ENCODE measurements at places on chromosomes 16 and 17. TPM values are rescaled to one million over a fixed set of nuclear protein-coding genes. Genes with fewer than 3 reads are reported as not detected.

- no peak overlapping the region for H3K27ac ChIP-seq
- DNase-seq, result no peak
- H3K27me3 ChIP-seq, result no peaks in the 10 kb centered on the region
- H3K4me1 ChIP-seq, result no peaks in the 10 kb centered on the region
These were observed 16.7 kb downstream of the KCNJ16 start for GRCh38 chr17:70091696-70092095.

DNA sequence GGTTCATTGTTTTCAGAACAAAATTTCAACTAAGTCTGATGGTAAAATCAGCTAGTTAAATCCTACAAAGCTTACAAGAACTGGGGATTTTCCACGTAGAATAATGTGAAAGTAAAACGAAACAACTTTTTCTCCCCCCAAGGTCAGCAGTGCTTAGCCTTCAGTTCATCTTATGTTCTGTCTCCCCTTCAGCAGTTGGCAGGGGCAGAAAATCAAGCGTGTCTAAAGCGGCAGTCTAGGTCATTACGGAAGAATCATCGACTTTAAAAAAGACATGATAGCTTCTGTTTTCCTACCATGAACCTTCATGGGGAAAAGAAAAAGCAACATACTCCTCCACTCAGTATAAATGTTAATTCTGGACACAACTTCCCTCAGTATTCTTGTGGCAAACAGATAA is 50.7 kb downstream of the GNA13 start:
- DNase-seq, result no peak
- no peaks in the 10 kb centered on the region for H3K27me3 ChIP-seq
- no peak overlapping the region for H3K4me3 ChIP-seq

DNA sequence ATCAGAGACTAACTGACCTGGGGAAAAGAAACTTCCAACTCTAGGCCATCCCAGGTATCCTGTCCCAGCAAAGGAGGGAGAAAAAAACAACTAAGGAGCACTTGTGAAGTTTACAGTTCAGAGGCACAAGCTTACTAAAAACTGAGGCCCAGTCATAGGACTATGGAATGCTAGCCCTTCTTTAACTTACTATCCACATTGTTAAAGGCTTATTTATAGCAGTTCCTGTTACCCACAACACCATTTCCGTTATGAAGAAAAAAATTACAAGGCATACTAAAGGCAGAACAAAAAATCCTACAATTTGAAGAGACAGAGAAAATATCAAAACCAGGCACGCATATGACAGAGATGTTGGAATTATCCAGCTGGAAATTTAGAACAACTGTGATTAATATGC is 159.1 kb downstream of the CDH11 start:
- no peak overlapping the region for H3K27ac ChIP-seq
- H3K36me3 ChIP-seq, result no peaks in the 10 kb centered on the region
- H3K27me3 ChIP-seq, result no peaks in the 10 kb centered on the region
- DNase-seq, result no peak
- no peak overlapping the region for H3K4me3 ChIP-seq
- H3K4me1 ChIP-seq, result no peaks in the 10 kb centered on the region

TBC1D26 gene
- total RNA-seq, result not detected

DNA sequence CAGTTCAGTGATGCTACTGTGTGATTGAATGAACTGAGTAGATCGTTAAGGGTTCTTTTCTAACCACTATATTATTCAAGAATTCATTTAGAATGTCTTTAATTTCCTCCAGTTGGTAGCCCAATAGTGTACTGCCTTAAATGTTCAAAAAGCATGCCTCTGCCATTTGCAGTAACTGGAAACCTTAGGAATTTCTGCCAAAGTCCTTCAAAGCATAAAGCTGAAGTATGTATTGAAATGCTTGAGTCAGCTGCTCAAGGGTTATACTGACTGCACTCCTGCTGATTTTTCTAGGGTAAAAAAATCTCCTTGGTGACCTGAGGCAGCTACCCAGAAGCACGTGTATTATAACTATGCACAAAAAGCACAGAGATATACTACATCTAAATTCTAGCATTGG is 56.5 kb downstream of the SNTB2 start:
- no peaks in the 10 kb centered on the region for H3K27me3 ChIP-seq
- H3K4me3 ChIP-seq, result no peak overlapping the region
- H3K27ac ChIP-seq, result no peak overlapping the region
- no peaks in the 10 kb centered on the region for H3K4me1 ChIP-seq

DNA sequence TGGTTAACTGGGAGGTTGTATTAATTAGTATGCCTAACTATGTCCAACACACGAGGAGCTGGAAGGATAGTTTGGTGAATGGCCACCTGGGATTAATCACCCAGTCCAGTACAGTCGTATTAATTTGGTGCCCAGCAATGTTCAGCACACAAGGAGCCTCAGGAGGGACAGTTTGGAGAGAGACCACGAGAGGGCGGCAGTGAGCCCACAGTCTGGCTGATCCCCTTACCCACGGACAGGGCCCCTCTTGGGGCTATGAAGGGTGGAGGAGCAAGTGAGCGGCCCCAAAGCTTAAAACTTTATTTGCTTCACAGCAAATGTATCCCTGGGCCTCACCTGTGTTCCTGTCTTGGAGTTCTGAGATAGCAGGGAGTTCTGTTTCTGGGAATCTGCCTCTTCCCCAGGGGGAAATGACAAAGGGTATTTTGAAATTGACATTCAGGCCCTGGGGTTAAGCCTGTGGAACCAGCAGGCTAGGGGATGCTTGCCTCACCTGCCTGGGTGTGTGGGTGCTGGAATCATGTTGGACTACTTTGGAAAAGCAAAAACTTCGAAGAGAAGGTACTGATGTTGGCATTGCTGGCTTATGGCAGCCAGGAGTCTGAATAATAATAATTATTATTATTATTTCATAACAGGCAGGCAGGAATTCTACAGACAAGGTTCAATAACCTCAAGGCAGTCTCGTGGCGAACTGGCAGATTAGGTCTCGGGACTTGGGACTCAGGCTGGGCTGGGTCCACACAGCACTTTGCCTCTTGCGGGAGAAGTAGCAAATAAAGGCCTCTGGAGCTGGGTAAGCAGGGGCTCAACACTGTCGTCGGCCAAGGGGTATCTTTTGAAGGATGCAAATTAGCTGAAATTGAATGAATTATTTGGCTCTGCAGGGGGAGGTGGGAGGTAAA is 227.6 kb upstream of the ASIC2 start:
- no peak for DNase-seq
- no peak overlapping the region for H3K4me3 ChIP-seq
- no peaks in the 10 kb centered on the region for H3K36me3 ChIP-seq
- peaks cover 22% of the 10 kb centered on the region for H3K27me3 ChIP-seq

NPIPA5 gene
- 6.5 TPM for total RNA-seq

HELZ gene
- 115 TPM for total RNA-seq

- H3K27ac ChIP-seq, result no peak overlapping the region
- peaks cover 7% of the 10 kb centered on the region for H3K36me3 ChIP-seq
- no peaks in the 10 kb centered on the region for H3K27me3 ChIP-seq
- peaks cover 14% of the 10 kb centered on the region for H3K4me1 ChIP-seq
- no peak for DNase-seq
- H3K4me3 ChIP-seq, result no peak overlapping the region
These were observed 25.8 kb downstream of the USP10 start for GRCh38 chr16:84725481-84726078.

- H3K4me1 ChIP-seq, result peaks cover 5% of the 10 kb centered on the region
- no peak for DNase-seq
- H3K4me3 ChIP-seq, result no peak overlapping the region
- peaks cover 36% of the 10 kb centered on the region for H3K27me3 ChIP-seq
These were observed 98.9 kb downstream of the ZNF423 start for GRCh38 chr16:49756775-49757558.

DNA sequence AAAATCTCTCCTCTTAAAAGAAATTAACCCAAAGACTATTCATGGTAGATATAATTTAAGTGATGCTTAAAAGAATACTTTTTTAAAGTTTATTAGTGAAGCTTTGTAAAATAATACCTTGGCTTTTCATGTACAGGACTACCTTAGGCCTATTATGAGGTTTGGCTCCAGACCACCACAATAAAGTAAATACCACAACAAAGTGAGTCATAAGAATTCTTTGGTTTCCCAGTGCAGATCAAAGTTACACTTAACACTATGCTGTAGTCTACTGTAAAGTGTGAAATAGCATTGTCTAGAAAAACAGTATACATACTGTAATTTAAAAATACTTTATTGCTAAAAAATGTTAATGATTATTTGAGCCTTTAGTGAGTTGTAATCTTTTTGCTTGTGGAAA is 31.7 kb downstream of the CLTC start:
- H3K27ac ChIP-seq, result no peak overlapping the region
- H3K4me3 ChIP-seq, result no peak overlapping the region
- no peaks in the 10 kb centered on the region for H3K27me3 ChIP-seq
- no peak for DNase-seq

TBC1D28 gene
- total RNA-seq, result 0.39 TPM

CNOT1 gene
- 238 TPM for total RNA-seq

GRCh38 chr17:50631195-50631907 is 3.3 kb upstream of the ABCC3 start:
- H3K27ac ChIP-seq, result no peak overlapping the region
- H3K4me1 ChIP-seq, result peaks cover 10% of the 10 kb centered on the region
- no peaks in the 10 kb centered on the region for H3K36me3 ChIP-seq
- peaks cover 91% of the 10 kb centered on the region for H3K27me3 ChIP-seq

CLDN9 gene
- not detected for total RNA-seq

- H3K4me3 ChIP-seq, result no peak overlapping the region
- H3K27ac ChIP-seq, result no peak overlapping the region
- H3K36me3 ChIP-seq, result no peaks in the 10 kb centered on the region
These were observed 16.6 kb upstream of the CBX8 start for GRCh38 chr17:79813297-79814126.

- DNase-seq, result no peak
- H3K36me3 ChIP-seq, result no peaks in the 10 kb centered on the region
- peaks cover 49% of the 10 kb centered on the region for H3K27me3 ChIP-seq
- H3K4me3 ChIP-seq, result no peak overlapping the region
These were observed 104.0 kb upstream of the CDH5 start for GRCh38 chr16:66262253-66263167.

ITGB4 gene
- 1.5 TPM for total RNA-seq

DNA sequence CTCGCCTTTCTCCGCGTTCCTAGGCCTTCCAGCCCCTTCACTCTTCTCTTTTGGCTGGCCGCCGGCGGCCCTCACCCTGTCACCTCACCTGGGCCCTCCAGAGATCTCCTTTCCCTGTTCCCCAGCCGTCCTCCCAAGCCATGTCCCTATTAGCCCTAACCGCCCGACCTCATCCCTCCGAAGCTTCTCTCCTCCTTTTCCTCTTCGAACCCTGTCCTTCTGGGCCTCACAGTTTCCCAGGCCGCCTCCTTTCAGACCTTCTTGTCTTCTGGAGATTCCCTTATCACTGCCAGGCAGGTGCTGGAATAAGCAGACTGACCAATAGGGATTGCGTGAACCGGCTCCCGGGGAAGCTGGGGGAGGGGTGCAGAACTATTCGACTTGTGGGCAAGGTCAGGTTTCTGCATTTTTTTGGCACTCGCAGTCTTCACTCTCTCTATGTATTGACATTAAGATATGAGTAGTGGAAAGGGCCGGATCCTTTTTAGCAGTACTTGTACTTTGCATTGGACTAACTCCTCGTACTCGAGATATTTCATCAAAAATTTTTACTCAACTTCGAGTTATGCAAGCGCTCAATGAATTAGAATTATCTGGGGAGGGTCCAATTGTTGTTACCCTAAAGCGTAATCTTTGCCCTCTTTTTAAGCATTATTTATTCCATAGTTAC is 690 bp downstream of the RHOT1 start:
- H3K36me3 ChIP-seq, result no peaks in the 10 kb centered on the region
- H3K4me3 ChIP-seq, result peak overlapping the region; percentile 64
- H3K27ac ChIP-seq, result no peak overlapping the region
- no peak for DNase-seq
- peaks cover 12% of the 10 kb centered on the region for H3K4me1 ChIP-seq
- H3K27me3 ChIP-seq, result no peaks in the 10 kb centered on the region

GRCh38 chr16:85454171-85454872 is 158.8 kb upstream of the GSE1 start:
- no peak for DNase-seq
- no peaks in the 10 kb centered on the region for H3K36me3 ChIP-seq
- no peak overlapping the region for H3K27ac ChIP-seq
- H3K27me3 ChIP-seq, result no peaks in the 10 kb centered on the region

PITPNC1 gene
- 82.6 TPM for total RNA-seq

DNA sequence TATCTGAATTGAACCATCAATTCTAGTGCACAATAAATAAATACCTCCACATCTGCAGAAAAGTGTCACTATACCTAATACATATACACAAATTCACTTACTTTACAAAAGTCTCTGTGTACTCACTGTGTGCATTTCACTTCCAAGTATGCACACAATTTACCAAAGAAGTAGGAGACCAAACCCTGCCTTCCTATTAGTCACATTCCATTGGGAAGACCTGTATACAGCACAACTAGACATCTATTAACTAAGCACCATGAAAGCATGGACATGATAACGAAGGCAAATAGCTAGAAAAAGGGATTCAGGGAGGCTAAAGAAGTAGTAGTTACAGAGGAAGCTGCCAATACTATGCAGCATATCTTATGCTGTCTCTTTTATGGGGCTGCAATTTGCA is 139.5 kb downstream of the SNX11 start:
- no peak overlapping the region for H3K27ac ChIP-seq
- no peak for DNase-seq
- H3K27me3 ChIP-seq, result no peaks in the 10 kb centered on the region
- no peak overlapping the region for H3K4me3 ChIP-seq
- no peaks in the 10 kb centered on the region for H3K36me3 ChIP-seq

- no peak overlapping the region for H3K4me3 ChIP-seq
- H3K4me1 ChIP-seq, result peaks cover 9% of the 10 kb centered on the region
- H3K27me3 ChIP-seq, result no peaks in the 10 kb centered on the region
- no peaks in the 10 kb centered on the region for H3K36me3 ChIP-seq
- no peak overlapping the region for H3K27ac ChIP-seq
These were observed 235.7 kb downstream of the NTN1 start for GRCh38 chr17:9256751-9257629.

- no peaks in the 10 kb centered on the region for H3K27me3 ChIP-seq
- peak within 1 kb of the TSS; percentile 99 for H3K27ac ChIP-seq
- peak within 1 kb of the TSS; percentile 94 for H3K4me3 ChIP-seq
- peaks cover 59% of the 10 kb centered on the region for H3K4me1 ChIP-seq
- DNase-seq, result peak; percentile 42
These were observed at the start of gene IL32 for GRCh38 chr16:3065069-3065741. IL32 (plus strand) TSS chr16:3065640; CDS start chr16:3065812, 172 bp downstream.

- no peaks in the 10 kb centered on the region for H3K27me3 ChIP-seq
- H3K27ac ChIP-seq, result no peak overlapping the region
- DNase-seq, result no peak
- no peaks in the 10 kb centered on the region for H3K36me3 ChIP-seq
- H3K4me1 ChIP-seq, result peaks cover 12% of the 10 kb centered on the region
These were observed 1.8 kb downstream of the RABEP2 start for GRCh38 chr16:28923231-28923587.

SLFN12 gene
- total RNA-seq, result 5.8 TPM

DNA sequence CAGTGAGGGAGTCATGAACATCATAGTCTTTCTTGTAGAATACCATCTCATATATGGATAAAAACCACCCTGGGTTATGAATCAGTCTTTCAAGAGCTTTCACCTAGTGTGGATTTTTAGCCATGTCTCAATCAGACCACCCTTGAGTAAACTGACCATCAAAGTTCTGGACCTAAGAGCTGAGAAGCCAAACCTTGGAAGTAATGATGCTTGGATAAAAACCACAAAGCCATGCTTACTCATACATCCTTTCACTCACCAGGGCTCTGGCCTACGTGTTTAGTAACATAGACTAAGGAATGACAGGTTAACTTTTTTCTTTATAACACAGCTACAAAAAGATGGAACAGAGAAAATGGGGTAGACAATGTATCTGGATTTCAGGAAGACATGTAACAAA is 167.2 kb downstream of the STX8 start:
- H3K27ac ChIP-seq, result no peak overlapping the region
- H3K27me3 ChIP-seq, result no peaks in the 10 kb centered on the region
- no peak overlapping the region for H3K4me3 ChIP-seq
- DNase-seq, result no peak
- H3K4me1 ChIP-seq, result no peaks in the 10 kb centered on the region
- no peaks in the 10 kb centered on the region for H3K36me3 ChIP-seq

Measured in T-cell (primary cell).